ENCODE measurements at places on chromosomes 5 and 9.

GRCh38 chr9:136658849-136659535 is 3.7 kb upstream of the EGFL7 start:
- DNase-seq: no peak

DNA sequence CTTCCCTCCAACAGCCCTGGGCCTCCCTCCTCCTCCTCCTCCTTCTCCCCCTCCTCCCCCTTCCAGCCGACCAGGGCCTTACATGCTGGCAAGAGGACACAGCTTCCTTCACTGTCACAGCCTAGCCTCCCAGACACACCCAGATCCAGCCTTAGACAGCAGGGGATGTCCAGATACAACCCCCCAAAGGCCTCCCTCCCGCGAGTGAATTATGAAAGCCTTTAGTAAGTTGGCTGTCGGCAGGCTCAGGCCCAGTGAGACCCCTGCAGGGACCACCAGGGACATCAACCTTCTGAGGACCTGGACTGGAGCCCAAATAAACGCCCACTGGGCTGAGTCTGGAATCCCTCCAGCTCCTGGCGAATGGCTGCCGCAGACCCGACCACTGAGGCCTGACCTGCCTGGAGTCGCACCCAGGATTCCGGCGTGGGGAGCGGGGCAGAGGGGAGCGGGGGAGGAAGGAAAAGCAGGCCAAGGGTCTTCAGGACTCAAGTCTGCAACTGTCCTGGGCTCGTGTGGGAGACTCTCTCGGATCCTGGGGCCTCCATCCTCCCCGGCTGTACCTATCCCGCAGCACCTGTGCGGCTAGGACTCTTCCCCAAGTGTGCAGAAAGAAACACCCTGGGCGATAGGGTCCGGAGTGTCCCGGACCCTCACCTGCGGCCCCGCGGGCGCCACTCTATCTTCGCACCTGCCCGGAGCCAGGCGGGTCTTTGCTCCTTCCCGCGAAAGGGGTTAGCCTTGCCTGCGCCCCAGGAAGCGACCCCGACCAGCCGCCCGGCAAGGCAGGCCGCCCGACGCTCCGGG is 705 bp downstream of the SEPTIN8 start:
- no peak for DNase-seq

DNA sequence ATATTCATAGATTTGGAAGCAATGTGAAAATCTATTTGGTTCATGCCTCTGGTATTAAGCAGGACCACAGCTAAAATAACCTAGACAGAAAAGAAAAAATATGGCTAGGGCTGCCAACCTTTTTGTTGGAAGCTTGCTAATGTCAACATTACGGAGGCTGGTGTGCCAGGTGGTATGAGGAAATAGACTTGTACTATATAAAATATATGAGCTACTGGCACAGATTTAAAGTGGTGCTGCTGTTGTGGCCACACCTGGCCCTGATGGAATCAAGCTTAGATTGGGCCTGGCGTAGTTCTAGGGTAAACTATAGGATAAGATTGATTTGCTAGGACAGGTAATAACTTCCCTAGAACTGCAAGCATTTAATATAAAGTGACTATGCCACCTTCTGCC is 10.6 kb upstream of the PARP8 start:
- DNase-seq: no peak

DNA sequence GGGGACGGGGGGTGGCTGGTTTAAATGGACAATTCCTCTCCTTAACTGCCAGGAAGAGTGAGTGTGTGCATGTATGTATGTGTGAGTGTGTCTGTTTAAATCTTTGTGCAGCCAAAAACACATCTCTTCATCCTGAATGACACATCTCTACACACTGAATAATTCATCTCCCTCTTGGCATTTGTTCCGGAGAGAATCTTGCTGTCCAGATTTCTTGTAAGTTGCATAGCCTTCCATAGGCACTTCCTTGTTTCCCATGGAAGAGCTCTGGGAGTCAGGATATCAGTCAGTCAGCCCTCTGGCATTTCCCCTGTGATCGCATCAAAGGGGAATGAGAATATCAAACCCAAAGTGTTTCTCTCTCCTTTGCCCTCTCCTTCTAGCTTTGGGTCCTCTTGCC is 74.7 kb downstream of the WWC1 start:
- DNase-seq: no peak

- DNase-seq: no peak
Measured at GRCh38 chr5:144429405-144429804, 258.7 kb downstream of the KCTD16 start.

DNA sequence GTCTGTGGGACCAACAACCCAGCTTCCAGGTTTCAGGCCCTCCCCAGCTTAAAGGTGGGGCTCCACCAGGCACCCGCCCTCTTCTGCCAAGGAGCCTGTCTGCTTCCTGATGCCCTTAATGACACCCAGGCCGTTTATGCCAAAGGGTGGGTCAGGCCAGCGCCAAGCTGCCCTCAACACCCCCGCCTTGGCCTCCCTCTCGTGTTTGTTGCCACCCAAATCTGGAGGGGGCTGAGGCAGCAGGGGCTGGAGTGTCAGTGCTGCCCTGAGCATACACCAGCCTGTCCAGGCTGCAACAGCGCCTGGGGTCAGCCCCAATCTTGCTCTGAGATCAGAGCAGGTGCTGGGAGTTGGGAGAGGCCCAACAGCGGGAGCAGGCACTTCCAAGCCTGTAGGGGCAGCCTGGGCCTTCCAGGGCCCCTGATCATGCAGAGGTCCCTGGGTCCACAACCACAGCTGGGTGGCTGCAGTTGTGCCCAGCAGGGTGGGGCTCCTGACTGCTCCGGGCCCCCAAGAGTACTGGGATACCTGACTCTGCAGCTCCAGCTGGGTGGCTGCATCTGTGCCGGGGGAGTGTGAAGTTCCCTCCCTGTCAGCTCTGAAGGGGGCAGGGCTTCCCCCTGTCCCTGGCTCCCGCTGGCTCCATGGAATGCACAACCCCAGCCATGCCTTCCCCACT is 34.5 kb upstream of the TYRP1 start:
- no peak for DNase-seq

GRCh38 chr5:177005619-177006264 is 837 bp downstream of the UIMC1 start:
- DNase-seq: peak; percentile 21

GRCh38 chr5:111075520-111075919 is 4.0 kb downstream of the TSLP start:
- DNase-seq: no peak

DNA sequence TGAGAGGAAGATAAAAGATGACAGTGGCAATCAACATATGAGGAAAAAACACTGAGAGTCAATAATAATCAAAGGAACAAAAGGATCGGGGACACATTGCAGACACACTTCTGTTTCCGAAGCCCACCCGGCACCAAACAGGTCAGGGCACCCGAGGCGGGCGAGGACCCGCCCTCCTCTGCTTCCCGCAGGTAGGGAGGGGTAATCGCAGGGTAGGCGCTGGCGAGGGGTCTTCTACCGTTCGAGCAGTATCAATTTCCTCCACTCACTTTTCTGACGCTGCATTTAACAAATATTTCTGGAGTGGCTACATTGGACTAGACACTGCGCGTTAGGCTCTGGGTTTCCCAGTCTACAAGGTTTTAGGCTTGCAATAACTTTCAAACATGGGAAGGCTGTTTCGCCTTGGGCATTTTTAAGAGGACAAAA is 1.3 kb downstream of the TXN start:
- DNase-seq: peak; percentile 6

DNA sequence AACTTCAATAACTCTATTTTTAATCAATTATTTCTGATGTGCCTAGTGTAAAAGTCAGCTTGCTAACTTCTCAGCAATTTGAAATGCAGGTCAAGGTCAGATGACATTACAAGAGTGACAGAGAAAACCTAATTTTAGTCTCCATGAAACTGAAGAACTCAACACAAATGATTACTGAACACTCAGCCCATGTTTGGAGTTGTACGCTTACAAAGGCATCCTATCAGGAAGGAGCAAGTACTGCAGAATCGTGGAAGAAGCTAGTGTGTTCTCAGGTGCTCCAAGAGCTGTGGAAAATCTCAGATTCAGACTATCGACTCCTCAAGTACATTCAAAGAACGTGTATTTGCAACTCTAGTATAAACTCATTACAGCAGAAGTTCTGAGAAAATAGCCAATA is 526.7 kb downstream of the PDE4D start:
- no peak for DNase-seq

DNA sequence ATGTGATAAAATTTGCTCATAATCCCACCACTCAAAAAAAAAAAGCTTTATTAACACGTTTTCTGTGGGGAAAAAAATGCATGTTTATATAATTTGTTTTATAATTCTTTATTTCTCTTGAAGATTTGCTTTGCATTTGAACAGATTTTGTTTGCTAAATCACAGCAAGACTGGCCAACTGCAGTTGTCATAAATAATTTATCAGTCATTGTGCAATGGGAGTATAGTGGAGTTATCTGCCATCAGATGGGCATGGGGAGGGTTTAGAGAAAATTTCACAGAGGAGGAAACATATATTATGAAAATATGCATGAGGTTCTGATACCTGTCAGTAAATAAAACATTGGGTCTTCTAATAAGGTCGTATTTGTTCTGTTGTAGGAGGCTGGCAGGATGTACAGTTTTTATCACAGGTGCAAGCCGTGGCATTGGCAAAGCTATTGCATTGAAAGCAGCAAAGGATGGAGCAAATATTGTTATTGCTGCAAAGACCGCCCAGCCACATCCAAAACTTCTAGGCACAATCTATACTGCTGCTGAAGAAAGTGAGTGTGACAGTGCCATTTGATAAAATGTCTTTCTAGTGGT is 23.8 kb downstream of the HSDL2 start:
- DNase-seq: no peak

GRCh38 chr5:25950681-25951080 is 1087.7 kb downstream of the CDH9 start:
- no peak for DNase-seq

GRCh38 chr9:137095664-137096517 is 9.1 kb downstream of the MAN1B1 start:
- peak; percentile 75 for DNase-seq

GRCh38 chr9:131574730-131575640 is 29.7 kb downstream of the PRRT1B start:
- DNase-seq: no peak

DNA sequence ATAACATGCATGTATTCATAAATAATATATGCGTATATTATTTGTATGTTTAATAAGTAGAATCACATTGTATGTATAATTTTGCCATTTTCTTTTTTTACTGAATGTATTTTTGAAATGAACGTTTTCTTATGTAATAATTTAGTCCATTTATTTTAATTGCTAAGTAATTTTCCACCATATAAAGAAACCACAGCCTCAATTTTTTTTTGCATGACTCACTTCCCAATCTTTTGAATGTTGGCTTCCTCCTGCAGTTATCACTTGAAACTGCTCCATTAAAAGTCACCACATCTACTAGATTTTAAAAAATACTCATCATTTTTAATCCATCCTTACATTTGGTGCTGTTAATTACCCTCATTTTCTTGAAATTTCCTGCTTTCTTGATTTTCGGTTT is 363.3 kb upstream of the MEF2C start:
- DNase-seq: no peak

- no peak for DNase-seq
Measured at GRCh38 chr9:130129432-130130061, 42.7 kb upstream of the NCS1 start.

DNA sequence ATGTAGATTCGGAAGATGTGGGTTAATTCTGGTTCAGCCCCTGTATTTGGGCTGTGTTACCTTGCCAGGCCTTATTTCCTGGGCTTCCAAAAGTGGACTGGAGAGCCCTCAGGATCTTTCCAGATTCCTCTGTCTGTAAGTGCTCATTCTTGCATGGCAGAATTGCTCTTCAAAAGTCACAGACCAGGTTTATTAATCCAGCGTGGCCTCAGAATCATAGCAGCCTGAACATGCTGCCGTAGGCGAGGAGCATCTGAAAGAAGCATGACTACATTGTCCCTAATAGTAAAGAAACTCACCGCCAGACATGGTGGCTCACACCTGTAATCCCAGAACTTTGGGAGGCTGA is 307.8 kb downstream of the GADD45G start:
- no peak for DNase-seq

GRCh38 chr5:53090229-53090628 is 19.3 kb downstream of the MOCS2 start:
- DNase-seq: no peak

- no peak for DNase-seq
Measured at GRCh38 chr5:145479271-145479670, 355.9 kb downstream of the PRELID2 start.

DNA sequence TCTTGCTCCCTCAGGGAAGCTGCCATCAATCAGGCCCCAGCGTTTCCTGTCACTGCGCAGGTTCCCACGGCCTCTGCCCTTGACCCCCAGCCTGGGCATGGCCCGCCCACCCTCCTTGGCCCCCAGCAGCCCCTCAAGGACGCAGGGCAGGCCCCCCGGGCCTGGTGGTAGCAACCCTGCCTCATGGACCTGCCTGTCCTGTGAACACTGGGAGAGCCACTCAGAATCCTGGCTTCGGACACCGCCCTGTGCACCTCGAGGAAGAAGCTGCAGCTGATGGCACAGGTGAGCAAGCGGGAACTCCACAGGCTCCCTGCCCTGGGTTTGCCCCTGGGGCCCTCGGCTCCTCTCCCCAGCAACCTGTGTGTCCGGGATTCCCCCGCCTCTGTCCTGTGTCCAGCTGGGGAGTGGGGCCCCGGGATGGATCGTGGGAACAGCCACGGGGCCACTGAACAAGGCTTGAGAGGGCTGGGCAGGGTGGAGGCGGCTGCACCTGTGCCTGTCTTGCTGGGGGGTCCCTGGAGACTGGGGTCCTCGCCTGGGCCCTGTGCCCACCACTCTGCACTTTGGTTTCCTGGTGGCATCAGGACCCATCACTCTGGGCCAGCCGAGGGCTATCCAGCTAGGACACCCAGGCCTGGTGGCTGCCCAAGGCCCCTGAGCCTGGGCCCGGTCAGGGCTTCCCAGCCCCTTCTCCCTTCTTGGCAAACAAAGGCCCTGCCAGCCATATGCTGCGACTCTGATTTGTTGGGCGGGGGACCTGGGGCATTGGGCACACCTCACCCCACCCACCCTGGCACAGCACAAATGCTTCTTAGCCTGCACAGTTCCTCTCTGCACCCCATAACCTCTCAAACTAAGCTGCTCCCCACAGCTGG is 33.5 kb upstream of the EGFL7 start:
- no peak for DNase-seq

DNA sequence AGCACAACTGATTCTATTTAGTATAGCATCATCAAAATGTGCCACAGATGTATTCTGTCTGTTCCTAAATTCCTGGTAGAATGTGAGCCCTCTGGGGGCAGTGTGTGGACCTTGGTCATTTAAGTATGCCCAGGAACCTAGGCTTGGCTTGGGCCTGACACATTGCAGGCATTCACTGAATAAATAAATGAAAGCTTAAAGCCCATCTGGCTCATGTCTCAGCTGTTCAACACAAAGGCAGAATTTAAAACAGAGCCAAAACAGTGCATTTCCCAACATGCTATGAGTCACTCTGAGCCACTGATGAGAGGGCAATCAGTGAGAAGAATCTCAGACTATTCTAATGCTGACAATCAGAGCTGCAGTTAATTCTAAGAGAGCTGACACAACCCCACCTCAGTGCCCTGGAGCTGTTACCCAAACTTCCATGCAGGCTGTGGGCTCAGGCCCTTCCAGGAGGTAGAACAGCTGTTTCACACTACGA is 8.1 kb downstream of the FAM193B start:
- DNase-seq: no peak

- DNase-seq: no peak
Measured at GRCh38 chr9:77005216-77005615, 14.2 kb upstream of the FOXB2 start.

Data from activated T-helper 1 cell treated with anti-CD3 and anti-CD28 coated beads, Interleukin-2, amount 50 U/mL, for 16 hours (primary cell).